ENCODE measurements at places on chromosomes 4 and X.

GRCh38 chr4:153579410-153579809 is 104.7 kb upstream of the TLR2 start:
- no peak for DNase-seq

DNA sequence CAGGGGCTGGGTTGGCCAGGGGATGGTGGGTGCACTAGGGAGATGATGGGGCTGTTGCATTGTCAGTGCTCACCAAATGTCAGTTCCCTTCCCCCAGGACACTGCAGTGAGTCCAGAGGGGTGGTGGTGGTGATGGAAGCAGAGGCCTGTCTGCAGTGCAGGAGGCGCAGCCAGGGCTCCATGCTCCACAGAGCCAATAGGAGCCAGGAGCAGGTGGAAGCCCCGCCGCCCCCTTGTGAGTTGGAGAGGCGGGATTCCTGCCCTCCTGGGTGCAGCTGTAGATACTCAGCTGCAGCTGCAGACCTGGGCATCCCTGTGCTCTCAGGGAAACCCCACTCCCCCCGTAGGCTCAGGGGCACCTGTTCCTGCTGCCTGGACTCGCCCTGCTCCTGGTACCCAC is 284.7 kb downstream of the EVC2 start:
- no peak for DNase-seq

DNA sequence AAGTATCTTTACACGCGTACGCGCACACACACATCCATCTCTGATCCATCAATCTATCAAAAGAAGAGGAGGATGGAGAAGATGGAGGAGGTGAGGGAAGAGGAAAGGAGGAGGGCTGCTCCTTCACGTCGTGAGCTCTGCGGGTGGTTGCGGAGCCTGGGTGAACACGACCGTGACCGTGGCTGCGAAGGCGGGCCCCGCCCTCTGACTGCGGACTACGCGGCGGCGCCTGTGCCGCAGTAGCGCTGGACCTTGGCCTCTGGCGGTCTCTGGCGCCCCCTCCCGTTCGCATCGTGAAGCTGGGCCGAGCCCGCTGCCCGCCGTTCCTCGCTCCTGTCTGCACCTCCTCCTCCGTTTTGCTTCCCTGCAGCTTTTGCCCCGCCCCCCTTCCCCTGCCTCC is 37.7 kb upstream of the ARAF start:
- DNase-seq, result peak; percentile 85

GRCh38 chrX:25154168-25154567 is 138.4 kb upstream of the ARX start:
- no peak for DNase-seq

GRCh38 chr4:76568262-76568661 is 133.2 kb downstream of the SHROOM3 start:
- no peak for DNase-seq

DNA sequence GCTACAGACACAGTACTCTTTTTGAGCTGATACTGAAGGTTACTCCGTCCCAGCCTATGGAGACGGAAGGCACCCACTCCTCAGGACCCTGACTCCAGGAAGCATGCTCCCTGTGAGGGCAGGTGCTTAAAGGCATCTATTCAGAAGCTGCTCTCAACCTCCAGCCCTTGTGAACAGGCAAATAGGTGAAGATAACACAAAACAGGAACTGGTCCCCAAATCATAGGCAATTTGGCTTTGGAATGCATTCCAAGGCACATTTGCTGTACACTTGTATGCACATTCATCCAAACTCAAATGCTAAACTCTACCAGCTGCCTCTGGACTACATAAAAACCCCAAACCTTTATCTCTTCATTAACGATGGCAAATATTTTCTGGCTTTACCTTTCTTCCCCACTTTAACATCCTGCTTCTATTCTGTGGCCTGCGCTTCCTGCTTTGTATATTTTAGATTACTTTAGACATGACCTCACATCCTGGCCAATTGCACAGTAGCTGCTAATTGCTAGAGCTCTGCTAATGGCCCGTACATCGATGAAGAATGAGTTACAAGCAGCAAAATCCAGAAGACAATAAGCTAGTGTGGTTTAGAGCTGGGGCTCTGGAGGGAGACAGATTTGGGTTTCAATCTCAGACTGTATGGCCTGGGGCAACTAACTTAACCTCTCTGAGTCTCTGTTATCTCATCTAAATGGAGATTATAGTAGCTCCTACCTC is 3.2 kb downstream of the SEL1L3 start:
- DNase-seq, result no peak

GRCh38 chrX:68718443-68718820 is 71.0 kb downstream of the STARD8 start:
- DNase-seq, result no peak

DNA sequence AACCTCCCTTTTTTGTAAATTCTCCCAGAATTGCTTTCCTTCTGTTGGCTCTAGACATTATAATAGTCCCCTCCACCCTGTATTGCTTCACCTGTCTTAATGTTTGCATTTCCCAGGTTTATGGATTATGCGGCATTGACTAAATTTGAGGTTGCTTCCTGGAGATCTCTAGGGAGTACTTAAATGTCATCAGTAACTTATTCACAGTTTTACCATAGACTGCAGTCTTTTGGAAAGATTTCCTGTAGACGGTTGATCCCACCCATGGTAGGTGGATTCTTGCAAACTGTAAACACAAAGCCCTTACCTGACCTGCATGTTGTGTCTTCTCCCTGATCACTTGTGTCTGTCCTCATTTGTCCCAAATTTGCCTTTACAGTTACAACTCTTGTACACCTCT is 6.2 kb upstream of the NOX1 start:
- no peak for DNase-seq

DNA sequence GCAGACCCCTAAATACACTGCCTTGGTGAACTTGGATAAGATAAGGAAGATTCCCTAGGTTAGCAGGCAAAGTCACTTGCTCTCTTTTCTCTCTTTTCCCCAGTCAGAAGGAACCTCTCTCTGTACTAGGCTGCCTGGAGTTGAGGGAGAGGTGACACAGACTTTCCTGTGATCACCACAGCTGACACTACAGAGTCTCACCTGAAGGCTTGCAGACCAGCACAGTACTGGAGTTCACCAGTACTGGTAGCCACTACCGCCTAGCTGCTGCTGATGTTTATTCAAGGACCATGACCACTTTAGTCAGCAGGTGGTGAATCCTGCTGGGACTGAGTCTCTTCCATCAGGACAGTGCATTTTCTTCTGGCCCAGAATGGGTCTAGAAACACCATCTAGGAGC is 63.3 kb downstream of the PTPN13 start:
- DNase-seq, result no peak

DNA sequence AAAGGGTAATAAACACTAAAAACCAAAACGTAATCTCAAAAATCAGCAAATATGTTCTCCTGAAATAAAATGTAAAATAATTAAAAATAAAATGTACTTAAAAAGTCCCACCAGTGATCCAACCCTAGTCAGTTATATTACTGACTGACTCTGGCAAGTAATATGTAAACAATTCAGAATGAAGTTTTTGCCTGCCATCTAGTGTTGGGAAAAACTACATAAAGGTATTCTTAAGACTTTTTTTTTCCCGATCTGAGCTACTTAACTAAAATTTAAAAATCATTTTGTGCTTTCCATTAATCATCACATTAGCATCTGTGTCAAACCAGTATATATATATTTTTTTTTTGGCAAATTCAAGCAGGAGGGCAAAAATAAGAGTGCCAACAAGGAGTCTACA is 24.0 kb downstream of the RCHY1 start:
- DNase-seq, result no peak

Measured in neural crest cell (in vitro differentiated cells).